ENCODE measurements at places on chromosomes 4 and X.

DNA sequence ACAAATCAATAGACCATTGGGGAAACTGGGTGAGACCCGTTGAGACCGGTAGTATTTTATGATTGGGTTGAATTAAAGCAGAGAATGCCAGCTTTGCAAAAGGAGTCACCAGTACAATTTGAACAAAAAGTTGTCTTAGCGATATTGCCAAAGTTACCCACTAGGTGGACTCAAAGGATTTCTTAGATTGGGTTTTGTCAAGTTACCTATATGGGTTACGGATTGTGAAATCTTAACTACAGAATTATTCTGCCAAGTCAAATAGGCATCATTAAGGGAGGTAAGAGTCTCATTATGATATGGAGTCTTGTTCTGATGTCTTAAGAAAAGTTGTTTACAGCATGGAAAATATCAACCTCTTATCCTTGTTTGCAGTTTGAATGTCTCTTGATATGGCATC lies 15.0 kb upstream of the CT47A1 start:
- peak; percentile 6 for DNase-seq

DNA sequence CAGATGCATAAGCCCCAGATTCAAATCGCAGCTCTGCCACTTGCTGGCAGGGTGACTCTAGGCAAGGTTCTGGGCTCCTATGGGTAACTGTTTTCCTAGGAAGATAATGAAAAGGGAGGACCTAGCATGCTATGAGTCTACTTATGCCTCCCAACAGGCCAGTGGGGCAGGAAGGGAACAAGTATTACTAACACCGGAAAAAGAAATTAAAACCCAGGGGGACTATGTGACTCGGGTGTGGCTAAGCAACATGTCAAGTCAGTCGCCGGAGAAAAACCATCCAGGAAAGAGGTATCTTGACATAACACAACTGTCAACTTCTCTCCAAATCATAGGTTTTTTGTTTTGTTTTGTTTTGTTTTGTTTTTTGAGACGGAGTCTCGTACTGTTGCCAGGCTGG lies 45.5 kb upstream of the RBPJ start:
- DNase-seq: no peak

DNA sequence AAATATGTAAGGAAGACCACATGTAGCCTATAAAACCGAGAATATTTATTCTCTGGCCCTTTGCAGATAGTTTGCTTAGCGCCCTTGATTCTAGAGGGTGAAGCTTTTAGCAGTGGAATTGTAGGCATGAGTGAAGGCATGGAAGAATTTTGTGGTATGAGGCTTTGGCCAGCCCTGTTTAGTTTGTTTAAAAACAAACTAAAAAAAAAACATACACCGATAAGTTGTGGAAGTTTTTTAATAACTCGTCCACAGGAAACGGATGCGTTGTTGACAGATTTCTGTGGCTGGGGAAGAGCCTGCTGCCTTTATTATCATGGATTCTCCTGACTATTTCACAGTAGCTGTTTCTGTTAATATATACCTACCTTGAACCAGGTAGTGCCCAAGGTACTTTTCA lies 194.7 kb upstream of the LNX1 start:
- no peak for DNase-seq

DNA sequence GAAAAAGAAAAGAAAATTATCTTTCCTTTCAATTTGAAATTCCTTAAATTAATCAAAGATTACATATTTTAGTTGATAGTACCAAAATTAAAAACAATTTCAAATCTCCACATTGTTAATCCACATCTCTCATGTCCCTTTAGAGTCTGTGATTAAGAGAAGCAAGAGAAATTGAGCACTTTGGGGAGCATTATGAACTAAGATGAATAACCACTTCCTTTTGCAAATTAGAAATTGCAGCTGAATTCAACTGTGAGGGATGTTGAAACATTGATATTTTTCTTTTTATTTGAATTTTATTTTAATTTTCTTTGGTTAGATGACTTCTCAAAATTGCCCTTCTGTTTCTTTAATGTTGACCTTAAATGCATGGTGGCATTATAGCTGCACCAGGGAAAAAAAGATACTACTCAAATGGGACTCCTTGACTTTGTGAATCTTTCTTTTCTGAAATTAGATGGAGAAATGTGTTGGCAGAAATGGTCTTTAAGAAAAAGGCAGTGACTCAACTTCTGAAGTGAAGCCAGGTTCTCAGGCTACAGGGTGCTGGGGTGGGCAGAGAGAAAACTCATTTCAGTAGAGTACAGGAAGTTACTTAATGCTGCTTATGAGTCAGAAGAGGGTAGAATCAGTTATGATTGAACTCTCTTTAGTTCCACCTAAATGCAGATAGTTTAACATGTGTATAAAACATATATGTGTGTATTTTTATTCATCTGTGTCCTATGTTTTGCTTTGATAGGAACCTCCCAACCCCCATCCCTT lies 92.0 kb upstream of the TNIP3 start:
- peak; percentile 86 for DNase-seq

DNA sequence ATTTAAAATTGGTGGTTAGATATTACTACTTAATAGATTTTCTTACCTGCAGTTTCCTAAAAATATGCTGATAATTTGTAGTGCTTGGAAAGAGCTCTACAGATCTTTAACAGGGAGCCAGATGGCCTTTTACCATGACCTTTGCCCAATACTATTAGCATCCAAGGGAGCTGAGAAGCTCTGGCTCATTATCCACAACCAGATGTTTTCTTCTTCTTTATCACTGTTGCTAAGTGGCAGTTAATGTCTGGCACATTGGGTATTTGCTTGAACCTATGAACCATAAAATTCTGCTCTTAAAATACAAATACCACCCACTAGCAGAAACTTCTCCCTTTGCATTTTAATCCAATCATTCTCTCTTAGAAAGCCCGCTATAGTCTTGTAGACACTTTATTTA lies 1480.3 kb downstream of the C4orf33 start:
- no peak for DNase-seq

DNA sequence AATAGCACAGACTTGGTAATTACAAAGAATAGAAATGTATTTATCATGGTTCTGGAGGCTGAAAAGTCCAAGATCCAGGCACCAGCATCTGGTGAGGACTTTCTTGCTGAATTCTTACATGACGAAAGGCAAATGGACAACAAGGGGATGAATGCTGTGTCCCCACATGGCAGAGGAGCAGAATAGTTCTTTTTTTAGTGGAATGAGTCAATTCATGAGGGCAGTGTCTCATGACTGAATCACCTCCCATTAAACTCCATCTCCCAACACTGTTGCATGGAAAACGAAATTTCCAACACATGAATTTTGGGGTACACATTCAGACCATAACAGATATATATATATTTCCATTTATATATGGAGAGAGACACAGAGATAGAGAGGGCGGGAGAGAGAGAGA lies 628.3 kb downstream of the TRIML1 start:
- no peak for DNase-seq

- no peak for DNase-seq
Observed at GRCh38 chr4:55733932-55734331, 85.7 kb upstream of the EXOC1L start.

GRCh38 chr4:143417679-143418403 lies 81.2 kb downstream of the GAB1 start:
- no peak for DNase-seq

- DNase-seq: no peak
Observed at GRCh38 chr4:23934223-23934622, 44.4 kb upstream of the PPARGC1A start.

DNA sequence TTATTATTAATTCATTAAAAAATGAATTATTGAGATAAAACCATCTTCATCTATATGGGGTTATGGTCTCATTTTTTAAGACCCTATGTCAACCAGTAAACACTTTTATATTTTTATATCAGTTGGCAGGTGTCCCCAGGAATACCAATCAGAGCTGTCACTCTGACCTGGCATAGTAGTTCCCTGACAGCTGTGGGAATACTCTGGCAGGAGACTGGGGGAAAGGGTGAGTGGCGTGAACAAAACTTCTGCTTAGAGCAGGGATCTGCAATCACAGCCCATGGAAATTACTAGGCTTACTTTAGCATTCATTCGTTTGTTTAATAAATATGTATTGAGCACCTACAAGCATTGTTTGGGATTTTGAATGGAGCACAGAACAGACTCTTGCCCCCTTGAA lies 254.1 kb upstream of the KLF3 start:
- DNase-seq: no peak

DNA sequence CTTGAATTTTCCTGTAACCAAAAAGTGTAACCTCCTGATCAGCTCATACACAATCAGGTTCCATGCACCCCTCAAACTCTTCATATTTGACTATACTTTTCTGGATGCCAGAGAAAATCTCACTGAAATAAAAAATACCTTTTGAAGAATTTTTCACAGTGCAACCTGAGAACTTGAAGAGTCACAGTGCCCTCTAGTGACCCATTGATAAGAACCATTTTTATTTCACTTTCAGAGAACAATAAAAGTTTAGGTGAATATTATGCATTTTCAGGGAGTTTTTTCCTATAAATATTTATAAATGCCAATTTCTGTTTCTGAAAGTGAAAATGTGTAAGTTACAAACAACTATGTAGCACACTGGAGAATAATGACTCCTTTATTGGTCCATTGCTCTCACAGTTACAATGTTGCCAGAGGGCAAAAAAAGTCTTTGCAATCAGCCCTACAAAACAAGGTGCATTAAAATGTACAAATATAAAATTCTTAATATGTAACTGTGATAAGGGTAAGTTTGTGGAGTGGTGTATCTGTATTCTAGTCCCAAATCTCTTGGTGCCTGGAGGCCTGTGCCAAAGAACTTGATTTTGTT lies 153.6 kb upstream of the INTU start:
- peak; percentile 23 for DNase-seq

- no peak for DNase-seq
Observed at GRCh38 chrX:70264784-70265183, 3.4 kb upstream of the ARR3 start.

- DNase-seq: no peak
Observed at GRCh38 chr4:25113915-25114904, 46.0 kb downstream of the SEPSECS start.

- DNase-seq: no peak
Observed at GRCh38 chr4:73211968-73212367, 46.6 kb downstream of the ANKRD17 start.

- DNase-seq: no peak
Observed at GRCh38 chr4:86050496-86050895, 309.4 kb downstream of the MAPK10 start.

DNA sequence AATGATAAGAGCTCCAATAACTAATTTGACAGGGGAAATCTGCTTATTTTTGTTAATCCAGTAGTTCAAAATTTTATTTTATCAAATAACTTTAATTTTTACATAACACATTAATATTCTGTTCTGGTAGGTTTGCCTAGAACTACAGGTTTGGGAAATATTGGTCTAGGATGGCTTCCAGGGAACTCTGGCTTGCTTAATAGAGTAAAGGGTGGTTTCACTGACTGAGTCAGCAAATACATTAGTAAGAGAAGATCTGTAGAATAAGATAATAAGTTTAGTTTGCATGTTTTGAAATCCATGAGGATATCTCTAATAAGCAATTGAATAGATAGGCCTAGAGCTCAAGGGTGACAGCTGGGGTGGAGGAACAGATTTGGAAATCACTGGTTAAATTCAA lies 500.7 kb downstream of the ZNF674 start:
- DNase-seq: no peak

GRCh38 chr4:11496351-11496829 lies 67.7 kb upstream of the HS3ST1 start:
- DNase-seq: no peak

DNA sequence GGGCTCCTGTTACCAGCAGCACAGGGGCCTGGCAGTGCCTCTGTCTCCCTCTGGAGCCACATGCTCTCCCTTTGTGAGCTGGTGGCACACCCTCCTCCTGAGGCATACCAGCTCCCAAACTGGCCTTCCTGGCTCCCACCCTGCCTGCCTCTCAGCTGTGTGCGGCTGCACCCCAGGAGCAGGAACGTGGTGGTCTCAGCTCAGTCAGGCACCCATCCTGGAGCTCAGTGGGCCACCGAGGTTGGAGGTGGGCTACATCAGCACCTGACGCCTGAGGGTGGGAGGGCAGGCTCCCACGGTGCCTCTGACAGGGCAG lies 85.9 kb upstream of the NKX1-1 start:
- DNase-seq: no peak

DNA sequence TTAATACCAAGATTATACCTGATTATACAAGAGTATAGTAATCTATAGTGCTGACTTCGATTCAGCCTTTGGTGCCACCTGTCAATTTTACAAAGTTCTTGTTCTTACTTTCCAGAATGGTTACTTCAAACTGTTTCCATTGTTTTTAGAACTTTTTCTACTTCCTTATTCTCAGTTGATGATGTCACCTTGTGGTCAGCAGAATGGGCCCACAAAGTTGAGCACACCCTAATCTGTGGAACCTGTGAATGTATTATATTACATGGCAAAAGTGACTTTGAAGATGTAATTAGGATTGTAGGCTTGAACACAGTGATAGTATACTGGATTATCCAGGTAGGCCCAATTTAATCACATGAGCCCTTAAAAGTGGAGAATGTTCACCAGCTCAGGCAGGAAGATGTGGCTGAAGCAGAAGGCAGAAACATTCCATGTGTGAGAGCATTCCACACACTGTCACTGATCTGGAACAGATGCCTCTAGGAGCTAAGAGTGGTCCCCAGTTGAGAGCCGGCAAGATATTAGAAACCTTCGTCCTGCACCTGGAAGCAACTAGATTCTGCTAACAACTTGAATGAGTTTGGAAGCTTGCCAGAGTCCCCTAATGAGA lies 6.3 kb upstream of the SGMS2 start:
- DNase-seq: peak; percentile 68

GRCh38 chr4:82893942-82894341 lies 3.0 kb upstream of the SEC31A start:
- no peak for DNase-seq

- no peak for DNase-seq
Observed at GRCh38 chrX:1051421-1051820, 161.0 kb downstream of the CRLF2 start.

DNA sequence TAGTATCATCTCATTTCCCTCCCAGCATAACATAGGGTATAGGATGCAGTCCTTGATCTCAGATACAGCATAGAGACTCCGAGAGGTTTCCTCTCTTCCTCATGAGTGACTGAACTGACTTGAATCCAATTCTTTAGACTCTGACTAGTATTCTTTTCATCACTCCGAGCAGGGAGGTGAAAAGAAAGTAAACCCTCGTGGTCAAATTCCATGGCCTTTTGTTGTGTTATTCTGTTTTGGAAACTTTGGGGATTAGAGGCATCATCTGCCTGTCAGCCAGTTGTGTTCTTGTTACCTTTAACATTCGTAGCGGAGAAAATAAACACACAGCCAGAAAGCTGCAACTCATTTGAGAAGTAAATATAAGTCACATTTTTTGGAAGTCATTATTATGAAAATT lies 206.6 kb downstream of the ARHGAP10 start:
- no peak for DNase-seq
